SK-N-DZ (cell line): ENCODE measurements at places on chromosomes 11 and 22.

GRCh38 chr11:12882670-12883069 is 126.4 kb upstream of the RASSF10 start:
- DNase-seq = no peak

DNA sequence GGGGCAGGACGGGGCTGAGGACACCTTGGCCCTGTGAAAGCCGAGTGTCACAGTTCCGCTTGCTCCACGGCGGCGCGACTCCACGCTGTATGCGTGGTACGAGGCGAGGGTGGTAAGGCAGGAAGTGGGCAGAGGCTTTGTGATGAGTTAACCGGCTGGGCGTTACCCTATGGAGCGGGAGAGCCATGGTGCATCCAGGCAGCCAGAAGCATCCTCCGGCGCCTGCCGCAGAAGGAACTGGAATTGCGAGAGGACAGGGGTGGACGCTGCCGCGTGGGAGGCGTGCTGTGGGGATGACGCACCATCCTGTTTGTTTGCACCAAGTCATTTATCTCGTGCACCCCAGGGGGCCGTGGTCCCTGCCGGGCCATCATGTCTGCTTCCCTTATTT is 643.9 kb downstream of the BRD1 start:
- no peak for DNase-seq

DNA sequence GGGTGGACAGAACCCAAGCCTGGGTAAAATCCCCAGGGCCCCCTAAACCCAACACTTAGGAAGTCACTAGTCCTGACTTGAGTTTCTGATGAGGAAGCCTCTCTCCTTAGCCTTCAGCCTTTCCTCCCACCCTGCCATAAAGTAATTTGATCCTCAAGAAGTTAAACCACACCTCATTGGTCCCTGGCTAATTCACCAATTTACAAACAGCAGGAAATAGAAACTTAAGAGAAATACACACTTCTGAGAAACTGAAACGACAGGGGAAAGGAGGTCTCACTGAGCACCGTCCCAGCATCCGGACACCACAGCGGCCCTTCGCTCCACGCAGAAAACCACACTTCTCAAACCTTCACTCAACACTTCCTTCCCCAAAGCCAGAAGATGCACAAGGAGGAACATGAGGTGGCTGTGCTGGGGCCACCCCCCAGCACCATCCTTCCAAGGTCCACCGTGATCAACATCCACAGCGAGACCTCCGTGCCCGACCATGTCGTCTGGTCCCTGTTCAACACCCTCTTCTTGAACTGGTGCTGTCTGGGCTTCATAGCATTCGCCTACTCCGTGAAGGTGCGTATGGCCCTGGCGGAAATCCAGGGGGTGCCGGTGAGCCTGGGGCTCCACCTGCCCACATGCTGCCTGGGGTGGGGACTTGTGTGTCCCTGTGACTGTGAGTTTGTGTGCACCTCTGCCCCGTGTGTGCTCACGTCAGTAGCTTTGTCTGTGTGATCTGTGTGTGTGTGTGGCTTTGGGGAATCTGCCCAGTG is at the start of gene IFITM1:
Gene IFITM1 (plus strand): TSS at position 254 of the 767 bp plus-strand sequence. CDS start 131 bp downstream, at position 385.
- DNase-seq = no peak

GRCh38 chr22:30115705-30116104 is 35.4 kb downstream of the HORMAD2 start:
- DNase-seq = no peak

- DNase-seq = peak; percentile 37
Observed at GRCh38 chr11:57546869-57547475, 9.6 kb downstream of the SMTNL1 start.

DNA sequence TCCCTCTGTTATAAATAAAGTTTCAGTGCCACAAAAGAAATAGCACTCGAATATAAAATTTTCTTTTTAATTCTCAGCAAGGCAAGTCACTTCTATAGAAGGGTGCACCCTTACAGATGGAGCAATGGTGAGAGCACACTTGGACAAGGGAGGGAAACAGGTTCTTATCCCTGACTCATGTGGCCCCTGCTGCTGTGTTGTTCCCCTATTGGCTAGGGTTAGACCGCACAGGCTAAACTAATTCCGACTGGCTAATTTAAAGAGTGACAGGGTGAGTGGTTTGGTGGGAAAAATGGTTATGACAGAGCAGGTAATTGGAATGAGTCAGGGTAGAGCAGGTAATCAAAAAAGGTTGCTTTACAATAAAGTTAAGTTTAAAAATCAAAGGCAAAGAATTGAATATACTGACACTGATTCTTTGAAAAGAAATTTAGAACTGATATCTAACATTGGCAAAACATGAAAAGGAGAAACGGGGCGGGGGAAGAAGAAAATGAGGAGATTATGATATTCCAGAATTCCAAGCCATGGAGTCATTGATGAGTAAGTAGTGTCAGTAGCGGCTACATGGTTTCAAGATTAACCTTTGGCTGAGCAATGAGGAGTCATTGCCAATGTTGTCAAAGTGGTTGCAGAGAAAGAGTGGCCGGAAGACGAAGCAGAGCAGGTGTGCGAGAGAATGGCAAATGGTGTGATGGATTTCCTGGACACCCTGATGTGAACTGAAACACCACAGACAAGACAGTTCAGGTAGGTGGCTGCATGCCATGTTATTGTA is 48.4 kb upstream of the MRGPRX1 start:
- DNase-seq = no peak

- no peak for DNase-seq
Observed at GRCh38 chr11:130313383-130314183, 1.1 kb downstream of the ZBTB44 start.

DNA sequence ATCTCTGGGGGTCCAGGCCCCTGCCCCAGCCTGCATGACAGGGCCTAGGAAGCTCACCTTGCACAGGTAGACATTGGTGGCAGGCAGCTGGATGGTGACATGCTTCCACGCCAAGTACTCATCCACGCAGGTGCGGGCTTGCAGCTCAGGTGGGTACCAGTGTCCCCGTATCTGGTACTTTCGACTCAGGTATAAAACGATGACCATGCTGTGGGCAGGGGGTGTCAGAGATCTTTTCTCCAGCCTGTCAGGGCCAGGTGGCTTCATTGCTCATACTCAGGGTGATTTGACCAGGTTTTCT is 1.6 kb upstream of the GSTT4 start:
- no peak for DNase-seq

DNA sequence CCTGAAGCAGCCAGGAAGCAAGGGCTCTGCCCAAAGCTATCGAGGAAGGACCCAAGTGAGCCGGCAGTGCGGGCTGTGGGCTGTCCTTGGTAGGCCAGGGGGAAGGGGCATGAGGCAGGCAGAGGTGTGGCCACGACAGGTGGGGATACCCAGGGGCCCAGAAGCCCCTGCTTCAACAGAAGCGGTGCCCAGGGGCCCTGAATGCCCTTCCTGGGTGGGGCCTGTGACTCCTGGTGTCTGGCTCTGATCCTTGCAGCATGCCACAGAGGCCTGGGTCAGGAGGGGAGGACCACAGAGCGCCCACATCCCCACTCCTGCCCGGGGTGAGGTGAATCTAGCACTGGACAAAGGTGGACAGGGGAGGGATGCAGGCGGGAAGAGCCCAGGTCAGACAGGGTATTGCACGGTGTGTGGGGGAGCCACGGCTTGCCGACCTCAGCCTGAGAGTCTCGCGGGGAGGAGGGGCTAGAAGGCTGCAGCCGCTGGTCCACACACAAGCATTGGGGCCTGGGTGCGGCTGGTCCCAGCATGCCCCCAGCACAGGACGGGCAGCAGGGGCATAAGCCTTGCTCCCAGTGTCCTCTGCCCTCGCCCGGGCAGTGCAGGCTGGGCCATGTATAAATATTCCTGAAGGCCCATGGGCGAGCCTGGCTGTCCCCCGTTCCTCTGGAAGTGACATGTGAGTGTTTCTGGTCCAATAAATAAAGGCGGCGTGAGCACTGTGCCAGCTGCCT is 19.0 kb downstream of the MAFF start:
- no peak for DNase-seq

- no peak for DNase-seq
Observed at GRCh38 chr11:68764746-68765145, 13.4 kb upstream of the TESMIN start.

GRCh38 chr11:61103851-61104423 is 1.6 kb downstream of the CD5 start:
- DNase-seq = no peak

DNA sequence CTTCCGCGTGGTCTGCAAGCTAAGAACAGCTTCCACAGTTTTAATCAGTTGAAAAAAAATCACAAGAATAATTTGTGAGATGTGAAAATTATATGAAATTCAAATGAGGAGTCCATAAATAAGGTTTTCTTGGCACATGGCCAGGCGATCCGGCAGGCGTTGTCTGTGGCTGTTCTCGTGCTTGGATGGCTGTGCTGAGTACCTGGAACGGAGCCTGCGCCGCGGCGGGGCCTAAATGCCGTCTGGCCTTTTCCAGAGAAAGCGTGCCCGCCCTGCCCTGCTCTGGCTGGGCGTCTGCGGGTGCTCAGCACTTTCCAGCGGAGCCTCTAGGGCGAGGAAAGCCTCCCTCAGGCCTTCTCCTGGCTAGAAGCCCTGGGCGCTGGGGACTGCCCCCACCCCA is 41.8 kb downstream of the OSBPL5 start:
- DNase-seq = no peak

DNA sequence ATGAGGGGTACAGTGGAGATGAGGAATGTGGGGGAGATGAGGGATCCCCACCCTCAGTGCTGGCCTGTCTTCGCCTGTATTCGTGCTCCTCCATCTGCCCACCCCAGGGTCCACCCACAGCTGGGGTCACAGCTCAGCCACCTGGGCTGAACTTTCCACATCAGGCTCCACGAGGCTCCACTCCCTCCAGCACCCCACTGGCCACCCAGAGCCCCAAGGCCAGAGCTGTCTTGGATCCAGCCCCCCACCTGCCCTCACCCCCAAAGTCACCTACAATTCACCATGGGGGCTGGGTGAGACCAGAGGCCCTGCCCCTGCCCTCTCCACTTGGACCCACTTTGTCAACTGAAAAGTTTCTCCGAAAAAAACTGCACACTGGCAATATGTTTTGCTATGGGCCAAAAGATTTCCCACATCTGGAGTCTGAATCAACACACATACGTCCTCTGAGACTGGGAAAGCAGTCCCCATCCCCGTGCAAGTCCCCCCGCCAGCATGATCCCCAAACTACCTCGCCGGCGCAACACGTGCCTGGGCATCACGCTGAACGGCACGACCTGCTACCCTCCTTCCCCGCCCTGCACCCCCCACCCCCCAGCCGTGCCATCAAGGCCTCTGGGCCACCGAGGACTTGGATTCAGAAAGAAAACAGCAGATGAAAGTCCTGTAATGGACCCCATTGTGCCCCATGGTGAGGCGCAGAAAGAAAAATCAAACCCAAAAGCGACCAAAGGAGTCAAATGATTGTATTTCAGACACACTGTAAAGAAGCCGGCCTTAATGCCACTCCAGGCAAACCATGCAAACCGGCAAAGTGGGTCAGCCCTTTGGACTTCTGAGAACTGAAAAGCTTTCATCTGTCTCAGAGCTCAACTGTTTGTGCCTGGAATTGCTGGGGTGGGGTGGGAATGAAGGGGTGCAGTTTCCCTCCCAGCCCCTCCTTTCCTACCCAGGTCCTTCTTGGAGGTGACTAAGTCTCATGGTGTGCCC is 16.5 kb upstream of the GAL start:
- DNase-seq = no peak

DNA sequence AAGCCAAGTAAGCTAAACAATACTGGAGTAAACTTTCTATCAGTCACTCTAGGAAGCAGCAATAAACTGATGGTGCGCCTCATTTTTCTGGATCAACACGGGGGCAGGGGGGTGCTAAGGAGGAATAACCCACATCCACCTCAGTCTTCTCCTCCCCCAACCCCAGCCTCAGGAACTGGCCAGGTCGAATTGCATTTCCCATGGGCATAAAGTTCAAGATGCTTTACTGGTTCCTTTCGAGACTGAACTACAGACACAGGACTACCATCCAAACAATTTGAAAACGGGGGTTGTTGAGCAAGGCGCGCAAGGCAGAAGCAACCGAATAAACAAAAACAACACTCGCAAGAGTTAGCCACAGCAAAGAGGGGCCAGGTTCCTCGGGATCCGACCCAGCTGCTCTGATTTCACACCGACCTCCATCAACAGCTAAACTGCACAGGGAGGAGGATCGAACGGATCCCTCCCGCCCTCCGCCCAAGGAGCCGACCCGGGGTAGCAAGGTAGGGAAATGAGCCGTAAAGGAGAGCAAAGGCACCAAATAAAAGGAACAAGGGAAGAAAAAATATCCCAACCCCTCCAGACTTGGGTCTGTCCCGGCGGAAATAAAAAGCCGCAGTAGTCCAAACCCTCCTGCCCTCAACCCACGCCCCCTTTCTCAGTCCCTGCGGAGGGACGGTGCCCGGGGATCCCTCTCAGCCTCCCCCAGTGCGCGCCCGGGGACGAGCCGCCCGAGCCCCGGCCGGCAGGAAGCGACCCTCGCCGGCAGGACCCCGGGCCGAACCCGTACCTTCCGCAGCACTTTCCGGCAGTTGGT is 801 bp downstream of the SESN3 start:
- peak; percentile 63 for DNase-seq

GRCh38 chr11:111128076-111128870 is 117.3 kb upstream of the POU2AF2 start:
- no peak for DNase-seq

- DNase-seq = no peak
Observed at GRCh38 chr11:66789097-66789890, 53.9 kb upstream of the RCE1 start.

DNA sequence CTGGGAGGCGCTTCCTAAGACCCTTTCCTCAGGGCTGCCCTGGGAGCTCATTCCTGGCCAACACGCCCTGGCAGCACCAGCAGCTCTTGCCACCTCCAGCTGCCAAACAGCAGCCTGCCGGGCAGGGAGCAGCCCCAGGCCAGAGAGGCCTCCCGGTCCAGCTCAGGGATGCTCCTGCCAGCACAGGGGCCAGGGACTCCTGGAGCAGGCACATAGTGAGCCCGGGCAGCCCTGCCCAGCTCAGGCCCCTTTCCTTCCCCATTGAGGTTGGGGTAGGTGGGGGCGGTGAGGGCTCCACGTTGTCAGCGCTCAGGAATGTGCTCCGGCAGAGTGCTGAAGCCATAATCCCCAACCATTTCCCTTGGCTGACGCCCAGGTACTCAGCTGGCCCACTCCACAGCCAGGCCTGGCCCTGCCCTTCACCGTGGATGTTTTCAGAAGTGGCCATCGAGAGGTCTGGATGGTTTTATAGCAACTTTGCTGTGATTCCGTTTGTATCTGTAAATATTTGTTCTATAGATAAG is 7.6 kb downstream of the SLC39A13 start:
- DNase-seq = no peak

- DNase-seq = no peak
Observed at GRCh38 chr22:32204040-32204855, 625 bp downstream of the RFPL2 start.

DNA sequence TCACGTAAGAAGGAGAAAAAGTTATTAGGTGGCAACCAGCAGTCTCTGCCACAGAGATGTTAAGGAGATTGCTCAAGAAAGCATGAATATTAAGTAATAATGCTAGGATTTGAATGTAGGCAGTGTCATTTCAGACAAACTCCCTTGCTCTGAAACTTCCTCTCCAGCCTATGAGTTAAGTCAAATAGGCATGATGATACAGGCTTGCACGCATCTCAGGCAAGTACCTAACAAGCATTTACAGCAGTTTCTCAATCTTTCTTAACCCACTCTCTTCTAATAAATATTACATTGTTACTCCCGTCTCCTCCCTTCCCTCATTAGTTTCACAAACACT is 72.7 kb downstream of the RAB38 start:
- DNase-seq = no peak

- no peak for DNase-seq
Observed at GRCh38 chr22:20258584-20259326, 9.4 kb downstream of the RTN4R start.

- DNase-seq = peak; percentile 6
Observed at GRCh38 chr11:114317787-114318137, 21.6 kb downstream of the NNMT start.
